ENCODE measurements at places on chromosomes 16 and 17. TPM values are rescaled to one million over a fixed set of nuclear protein-coding genes. Genes with fewer than 3 reads are reported as not detected.

DNA sequence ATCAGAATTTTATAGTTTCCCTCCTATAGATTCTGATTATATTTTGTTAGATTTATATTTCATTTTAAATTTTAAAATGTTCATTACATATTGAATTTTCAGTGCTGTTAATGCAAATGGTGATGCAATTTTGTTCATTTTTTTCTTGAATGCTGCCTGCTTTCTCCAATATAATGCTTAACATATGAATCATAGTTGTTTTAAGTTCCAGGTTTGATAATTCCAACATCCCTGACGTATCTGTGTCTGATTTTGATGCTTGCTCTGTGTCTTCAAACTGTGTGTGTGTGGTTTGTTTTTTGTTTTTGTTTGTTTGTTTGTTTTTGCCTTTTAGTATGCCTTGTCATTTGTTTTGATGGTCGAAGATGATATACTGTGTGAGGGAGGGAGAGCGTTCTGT is 134.7 kb upstream of the ELAC2 start:
- no peak for DNase-seq

DNA sequence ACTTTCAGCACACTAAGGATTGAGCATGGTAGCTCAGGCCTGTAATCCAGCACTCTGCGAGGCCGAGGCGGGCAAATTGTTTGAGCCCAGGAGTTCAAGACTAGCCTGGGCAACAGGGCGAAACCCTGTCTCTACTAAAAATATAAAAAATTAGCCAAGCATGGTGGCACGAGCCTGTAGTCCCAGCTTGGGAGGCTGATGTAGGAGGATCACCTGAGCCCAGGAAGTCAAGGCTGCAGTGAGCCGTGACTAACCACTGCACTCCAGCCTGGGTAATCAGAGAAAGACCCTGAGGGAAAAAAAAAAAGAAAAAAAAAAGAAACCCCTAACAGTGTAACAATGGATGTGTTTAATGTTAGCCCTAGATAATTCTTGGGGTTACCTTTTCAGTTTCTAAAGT is 24.0 kb downstream of the PARN start:
- no peak for DNase-seq

Gene AGRP
- not detected for polyA plus RNA-seq

Gene NPIPB13
- 11.7 TPM for polyA plus RNA-seq

Gene PRSS36
- polyA plus RNA-seq, result 1.3 TPM

Gene KIF18B
- polyA plus RNA-seq, result 5.5 TPM

All from muscle of back (tissue), 13 donors.